SHP77 (cell line): ENCODE measurements at places on chromosomes 7 and 10.
A peak's percentile ranks its signal among the peaks of the same experiment; 100 is the strongest.

DNA sequence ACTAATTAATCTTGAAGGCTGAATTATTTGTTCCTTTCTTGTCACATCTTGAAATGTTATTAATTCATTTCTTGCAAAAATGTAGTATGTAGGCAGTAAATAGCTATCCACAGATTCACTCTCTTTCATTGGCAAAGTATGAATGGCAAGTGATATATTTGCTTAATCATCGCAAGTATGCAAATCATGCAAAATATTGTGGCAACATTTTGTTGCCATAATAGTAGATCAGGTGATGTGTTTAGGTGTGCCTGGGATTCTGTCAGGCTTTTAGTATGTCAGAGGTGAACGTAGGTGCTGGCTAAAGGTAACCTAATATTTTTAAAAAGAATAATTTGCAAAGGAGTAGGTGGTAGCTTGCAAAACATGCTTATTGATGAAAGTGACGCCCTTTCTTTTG lies 5.9 kb downstream of the MAP3K8 start:
- DNase-seq: no peak

DNA sequence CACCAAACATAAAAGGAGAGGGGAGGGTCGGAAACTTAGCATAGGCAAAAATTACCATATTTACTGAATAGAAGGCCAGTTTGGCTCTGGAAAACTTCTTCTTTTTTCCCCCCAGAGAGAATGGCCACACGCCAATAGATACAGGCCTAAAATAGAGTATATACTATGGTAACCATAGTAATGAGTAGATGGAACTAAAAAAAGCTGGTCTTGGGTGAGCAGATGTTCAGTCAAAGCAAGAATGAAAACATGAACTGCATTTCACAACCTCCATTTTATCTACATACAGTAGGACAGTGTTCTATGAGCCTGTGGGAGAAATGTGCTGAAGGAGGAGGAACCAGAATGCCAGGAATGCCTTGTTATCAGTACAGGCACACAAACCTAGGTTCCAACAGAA lies 141.7 kb upstream of the SEMA3A start:
- DNase-seq: no peak

- DNase-seq: no peak
Observed at GRCh38 chr7:36741866-36742265, 17.6 kb upstream of the AOAH start.

- no peak for DNase-seq
Observed at GRCh38 chr7:44103923-44104859, at the start of gene AEBP1. Gene AEBP1 (plus strand): TSS chr7:44104345. CDS start chr7:44104666, 321 bp downstream.

DNA sequence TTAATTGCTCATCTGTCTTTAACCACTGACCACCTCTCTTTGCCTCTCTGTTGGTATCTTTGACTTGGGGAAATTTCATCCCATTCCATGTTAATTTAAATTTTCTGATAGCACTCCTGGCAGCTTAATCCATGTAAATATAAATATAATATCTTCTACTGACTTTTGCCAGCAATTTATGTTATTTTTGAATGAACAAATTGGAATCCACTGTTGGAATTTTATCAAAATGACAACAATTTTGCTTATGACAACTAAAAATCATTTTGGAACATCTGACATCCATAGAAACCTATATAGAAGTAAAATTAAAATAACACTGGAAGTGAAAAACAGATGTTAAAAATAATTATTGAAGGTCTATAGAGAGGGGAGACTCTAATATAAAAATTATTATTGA lies 176.5 kb upstream of the AKR1E2 start:
- no peak for DNase-seq

DNA sequence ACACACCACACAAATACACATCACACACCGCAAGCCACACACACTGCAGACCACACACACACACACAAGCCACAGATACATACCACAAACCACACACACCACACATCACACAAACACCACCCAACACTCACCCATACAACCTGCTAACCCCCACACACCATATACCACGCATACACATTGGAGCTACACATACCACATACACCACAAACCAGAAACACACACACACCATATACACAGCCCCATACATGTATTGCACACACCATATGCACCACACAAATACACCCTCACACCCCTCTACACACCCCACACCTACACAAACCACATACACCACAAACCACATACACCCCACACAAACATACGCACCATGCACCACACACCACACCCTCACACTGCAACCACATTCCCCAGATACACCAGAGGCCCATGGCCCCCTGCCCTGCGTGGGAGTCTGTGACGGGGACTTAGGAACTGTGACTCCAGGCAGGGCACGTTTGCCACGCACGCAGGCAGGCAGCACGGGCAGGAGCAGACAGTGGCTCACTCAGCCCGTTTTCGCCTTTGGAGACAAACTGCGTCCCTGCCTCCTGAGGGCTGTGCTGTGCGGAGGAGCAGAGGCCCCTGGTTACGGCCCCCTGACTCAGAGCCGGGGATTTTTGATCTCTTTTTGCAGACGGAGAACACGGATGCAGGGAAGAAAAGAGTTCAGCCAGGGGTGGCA lies 52.6 kb downstream of the TMEM209 start:
- DNase-seq: no peak

DNA sequence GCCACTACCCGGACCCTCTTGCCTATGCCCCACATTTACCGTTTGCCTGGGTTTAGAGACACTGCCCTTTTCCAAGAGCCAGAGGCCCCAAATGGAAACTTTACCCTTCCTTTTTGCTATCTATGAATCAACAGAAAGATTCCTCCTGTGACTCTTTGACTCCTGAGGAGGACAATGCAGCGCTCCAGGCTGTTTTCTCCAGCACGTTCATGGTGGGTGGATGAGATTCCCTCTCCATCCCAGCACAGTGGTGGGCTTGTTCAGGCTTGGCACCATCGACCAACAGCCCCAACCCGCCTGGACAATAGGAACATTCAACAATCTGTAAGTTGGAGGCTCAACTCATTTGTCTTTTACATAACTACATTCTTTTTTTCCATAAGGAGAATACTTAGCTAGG lies 55.9 kb downstream of the DLD start:
- no peak for DNase-seq

- DNase-seq: no peak
Observed at GRCh38 chr10:111084366-111085255, 7.8 kb downstream of the ADRA2A start.

GRCh38 chr10:83724471-83725241 lies 414.7 kb upstream of the GHITM start:
- no peak for DNase-seq

DNA sequence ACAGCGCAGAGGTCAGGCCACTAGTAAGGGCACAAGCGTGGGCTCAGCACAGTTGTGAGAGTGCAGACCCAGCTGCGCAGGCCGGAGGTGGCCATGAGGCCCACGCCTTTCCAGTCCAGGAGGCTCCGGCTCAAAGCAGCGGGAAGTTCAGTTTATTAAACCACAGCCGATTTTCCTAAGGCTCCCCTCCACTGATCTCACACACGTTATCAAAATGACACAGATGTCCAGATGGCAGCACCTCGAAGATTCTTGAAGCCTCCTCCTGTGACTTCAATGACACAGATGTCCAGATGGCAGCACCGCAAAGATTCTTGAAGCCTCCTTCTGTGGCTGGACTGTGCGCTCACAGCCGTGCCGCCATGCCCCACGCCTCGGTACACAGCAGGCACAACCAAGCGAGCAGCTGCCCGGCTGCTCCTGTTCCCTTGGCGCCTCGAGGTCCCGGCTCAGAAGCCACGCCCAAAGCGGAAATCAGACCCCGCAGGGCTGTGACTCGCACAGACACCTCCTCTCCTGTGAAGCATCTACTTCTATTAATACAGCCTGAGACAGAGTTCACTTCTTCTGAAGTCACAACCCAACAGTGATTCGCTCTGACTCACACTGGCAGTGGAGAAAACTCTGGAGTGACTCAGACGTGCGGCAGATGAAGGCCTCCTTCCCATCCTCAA lies 122.7 kb downstream of the MAD1L1 start:
- peak; percentile 54 for DNase-seq

DNA sequence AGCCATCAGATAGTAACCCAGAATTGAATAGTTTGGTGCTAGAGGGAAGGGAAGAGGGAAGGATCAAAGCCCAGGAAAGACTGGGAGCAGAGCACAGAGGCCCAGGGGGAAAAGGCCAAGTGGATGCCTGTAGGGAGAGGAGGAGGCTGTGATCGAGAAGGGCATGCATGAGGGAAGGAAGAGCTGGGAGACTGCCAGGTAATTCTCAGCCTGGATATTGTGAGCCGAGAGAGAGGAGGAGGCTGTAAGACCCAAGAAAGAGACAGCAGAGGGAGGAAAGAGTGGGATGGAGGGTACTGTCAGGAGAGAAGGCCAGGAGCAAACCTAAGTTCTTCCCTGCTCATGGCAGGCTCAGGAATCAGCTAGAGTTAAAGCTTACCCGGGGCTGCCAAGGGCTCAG lies 178.2 kb downstream of the CCDC3 start:
- DNase-seq: no peak

GRCh38 chr10:78947226-78947625 lies 121.5 kb upstream of the ZMIZ1 start:
- DNase-seq: peak; percentile 21

- DNase-seq: no peak
Observed at GRCh38 chr10:82505009-82505408, 630.0 kb downstream of the NRG3 start.

DNA sequence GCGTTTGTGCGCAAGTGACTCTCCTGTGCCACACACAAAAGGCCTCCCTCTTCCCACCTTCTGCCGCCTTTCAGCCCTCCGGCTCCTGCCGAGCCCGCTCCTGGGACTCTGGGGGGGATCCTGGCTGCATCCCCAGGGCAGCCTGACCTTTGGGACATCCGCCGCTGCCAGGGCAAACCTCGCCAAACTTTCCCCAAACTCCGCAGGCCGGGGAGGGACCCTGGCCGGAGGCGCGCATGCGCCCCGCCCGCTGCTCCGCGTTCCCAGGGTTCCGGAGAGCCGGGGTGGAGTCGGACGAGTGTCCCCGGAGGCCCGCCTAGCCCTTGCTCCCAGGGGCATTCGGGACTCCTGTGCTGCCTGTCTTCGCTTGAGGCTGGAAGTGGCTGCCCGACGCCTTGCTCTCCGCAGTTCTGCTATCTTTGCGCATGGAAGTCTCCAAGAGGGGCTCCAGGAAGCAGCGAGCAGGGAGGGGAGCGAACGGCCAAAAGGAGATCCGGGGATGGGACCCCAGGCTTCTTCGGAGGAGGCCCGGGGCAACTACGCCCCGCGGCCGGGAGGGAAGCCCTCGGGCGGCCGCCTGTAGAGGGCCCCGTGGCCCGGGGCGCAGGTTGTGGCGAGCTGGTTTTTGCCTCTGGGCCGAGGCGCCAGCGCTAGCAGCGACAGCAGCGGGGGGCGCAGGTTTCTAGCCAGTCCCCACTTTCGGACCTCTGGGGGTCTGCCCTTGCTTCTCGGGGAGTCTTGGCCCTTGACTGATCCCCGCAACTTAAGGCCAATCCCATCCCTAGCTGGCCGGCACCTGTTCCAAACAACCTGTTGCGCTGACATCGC lies 7.0 kb downstream of the PTF1A start:
- no peak for DNase-seq

GRCh38 chr7:150971242-150972022 lies 6.7 kb downstream of the KCNH2 start:
- no peak for DNase-seq

DNA sequence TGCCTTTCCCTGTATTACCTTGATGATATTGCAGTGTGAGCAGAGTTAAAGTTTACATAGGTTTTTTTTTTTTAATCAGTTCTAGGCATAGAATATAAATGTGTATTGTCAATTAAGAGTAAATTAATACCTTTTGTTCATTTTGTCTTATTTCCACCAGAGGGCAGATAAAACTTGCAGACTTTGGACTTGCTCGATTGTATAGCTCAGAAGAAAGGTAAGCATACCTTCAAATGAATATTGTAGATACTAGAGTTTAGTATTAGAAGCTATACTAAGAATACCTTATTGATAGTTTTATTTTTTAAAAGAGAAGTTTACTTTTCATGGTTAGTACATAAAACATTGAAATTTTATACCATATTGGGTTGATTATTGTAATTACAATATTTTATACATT lies 86.8 kb downstream of the MPLKIP start:
- DNase-seq: no peak

DNA sequence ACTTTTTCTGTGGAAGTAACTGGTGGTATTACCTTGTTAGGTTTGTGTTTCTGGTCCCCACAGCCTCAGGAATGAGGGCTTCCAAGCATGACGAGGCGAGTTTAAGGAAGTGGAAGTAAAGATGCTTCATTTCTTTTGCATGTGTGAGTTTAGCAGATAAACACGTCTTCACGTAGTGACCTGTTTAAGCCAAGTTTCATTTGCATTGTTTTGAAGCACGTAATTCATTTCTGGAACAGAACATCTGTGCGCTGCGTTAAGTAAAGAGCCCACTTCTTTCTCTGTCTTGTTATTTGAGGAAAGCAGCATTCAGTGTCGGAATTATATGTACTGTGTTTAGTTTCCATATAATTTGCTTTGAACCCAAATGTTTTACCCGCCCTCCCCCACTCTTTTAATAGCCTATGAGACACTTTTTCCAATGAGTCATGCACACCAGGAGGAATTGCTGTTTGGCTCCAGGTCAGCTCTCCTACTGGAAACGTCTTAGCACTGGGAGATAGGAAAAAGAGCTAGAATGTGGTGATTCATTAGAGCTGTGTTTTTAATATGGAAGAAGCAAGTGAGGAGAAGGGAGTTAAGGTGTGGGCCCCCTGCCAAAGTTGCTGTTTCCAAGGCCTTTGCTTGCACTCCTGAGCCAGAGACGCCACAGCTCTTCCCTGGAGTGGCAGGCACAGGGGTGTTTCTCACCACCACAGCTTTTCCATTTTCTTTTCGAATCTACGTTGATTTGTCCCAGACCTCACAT lies 36.7 kb downstream of the BTBD16 start:
- peak; percentile 26 for DNase-seq

GRCh38 chr7:138091032-138091431 lies 14.8 kb downstream of the AKR1D1 start:
- DNase-seq: no peak
